CD4-positive, alpha-beta T cell treated with Interleukin-6 at 100 ng/mL for 8 hours (primary cell): ENCODE measurements at places on chromosomes 5 and 9.

DNA sequence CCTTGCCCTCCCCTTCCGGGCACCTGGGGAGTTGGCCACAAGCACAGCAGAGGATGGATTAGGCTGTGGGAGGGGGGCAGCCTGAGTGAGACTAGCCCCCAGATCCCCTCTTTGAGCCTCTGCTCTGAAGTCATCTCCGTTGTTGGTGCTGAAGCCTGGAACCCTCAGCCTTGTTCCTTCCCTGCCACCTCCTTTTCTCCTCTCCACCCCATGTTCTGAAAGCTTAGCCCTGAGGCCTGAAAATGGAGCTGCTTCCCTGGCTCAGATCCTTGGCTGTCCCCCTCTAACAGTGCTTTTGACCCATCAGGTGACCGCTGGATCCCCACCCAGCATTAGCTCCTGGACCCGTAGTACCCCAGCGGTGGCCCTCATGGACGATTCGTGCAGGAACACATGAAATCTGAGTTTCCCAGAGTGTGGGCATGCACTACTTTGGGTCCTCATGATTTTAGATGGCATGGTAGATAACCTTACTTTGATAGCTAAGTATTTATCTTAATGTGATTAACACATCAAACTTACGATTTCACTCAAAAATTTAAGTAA, 21.6 kb upstream of the ANGPTL2 start:
- DNase-seq = no peak

- no peak for DNase-seq
These were observed 181.3 kb downstream of the ESM1 start for GRCh38 chr5:54804086-54804485.

DNA sequence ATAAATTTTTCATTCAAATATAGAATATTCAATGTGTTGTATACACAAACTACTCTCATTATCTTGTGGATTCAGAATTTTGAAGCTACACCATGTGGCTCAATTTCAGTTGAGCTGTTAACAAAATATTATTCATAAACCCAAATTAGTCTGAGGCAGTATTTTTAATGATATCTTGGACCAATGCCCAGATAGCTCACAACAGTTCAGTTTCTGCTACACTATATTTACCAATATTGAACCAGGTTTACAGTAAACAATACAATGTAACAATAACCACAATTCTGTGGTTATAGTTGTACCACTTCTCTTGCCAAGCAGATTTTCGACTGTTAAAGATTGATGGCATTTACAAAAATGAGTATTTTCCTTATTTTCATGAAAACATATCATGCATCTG, 99.9 kb downstream of the SSBP2 start:
- DNase-seq = no peak

DNA sequence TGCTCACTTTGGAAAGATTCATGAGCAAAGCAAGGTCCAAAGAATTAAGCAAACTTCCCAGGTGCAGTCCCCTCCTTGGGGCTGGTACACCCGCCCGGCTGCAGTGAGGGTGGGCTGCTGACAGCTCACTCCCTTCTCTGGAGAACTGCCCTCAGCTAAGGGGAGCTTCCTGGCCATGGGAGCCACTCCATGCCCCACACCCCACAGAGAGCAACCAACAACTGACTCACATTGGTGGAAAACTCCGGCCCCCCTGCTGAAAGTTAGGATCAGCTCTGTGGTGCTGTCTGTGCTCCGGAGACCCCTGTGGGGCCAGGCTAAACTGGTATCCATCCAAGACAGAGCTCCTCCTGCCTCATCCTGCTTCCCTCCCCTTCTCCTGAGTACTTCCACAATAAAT, 223.0 kb downstream of the GABBR2 start:
- DNase-seq = no peak

DNA sequence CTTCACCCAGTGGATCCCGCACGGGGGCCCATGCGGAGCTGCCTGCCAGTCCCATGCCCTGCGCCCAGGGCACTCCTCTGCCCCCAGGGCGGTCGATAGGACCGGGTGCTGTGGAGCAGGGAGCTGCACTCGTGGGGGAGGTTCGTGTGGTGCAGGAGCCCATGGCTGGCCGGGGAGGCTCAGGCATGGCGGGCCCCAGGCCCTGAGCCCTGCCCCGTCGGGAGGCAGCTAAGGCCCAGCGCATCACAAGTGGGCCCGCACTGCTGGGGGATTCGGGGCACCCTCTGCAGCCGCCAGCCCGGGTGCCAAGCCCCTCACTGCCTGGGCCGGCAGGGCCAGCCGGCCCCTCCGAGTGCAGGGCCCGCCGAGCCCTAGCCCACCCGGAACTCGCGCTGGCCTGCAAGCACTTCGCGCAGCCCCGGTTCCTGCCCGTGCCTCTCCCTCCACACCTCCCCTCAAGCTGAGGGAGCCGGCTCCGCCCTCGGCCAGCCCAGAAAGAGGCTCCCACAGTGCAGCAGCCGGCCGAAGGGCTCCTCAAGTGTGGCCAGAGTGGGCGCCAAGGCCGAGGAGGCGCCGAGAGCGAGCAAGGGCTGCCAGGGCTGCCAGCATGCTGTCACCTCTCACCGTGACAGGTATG, 221.1 kb upstream of the RORB start:
- no peak for DNase-seq

DNA sequence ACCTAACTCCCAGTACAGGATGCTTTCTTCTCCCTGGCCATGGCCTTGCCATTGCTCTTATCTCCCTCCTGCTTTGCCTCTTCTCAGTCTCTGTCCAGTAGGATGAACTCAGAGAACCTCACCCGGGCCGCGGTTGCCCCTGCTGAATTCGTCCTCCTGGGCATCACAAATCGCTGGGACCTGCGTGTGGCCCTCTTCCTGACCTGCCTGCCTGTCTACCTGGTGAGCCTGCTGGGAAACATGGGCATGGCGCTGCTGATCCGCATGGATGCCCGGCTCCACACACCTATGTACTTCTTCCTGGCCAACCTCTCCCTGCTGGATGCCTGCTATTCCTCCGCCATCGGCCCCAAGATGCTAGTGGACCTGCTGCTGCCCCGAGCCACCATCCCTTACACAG, at the start of gene OR5C1:
Gene OR5C1, plus strand, starts transcription at position 103 of the 400 bp plus-strand sequence. Its CDS starts 0 bp downstream, at position 103.
- DNase-seq = no peak

DNA sequence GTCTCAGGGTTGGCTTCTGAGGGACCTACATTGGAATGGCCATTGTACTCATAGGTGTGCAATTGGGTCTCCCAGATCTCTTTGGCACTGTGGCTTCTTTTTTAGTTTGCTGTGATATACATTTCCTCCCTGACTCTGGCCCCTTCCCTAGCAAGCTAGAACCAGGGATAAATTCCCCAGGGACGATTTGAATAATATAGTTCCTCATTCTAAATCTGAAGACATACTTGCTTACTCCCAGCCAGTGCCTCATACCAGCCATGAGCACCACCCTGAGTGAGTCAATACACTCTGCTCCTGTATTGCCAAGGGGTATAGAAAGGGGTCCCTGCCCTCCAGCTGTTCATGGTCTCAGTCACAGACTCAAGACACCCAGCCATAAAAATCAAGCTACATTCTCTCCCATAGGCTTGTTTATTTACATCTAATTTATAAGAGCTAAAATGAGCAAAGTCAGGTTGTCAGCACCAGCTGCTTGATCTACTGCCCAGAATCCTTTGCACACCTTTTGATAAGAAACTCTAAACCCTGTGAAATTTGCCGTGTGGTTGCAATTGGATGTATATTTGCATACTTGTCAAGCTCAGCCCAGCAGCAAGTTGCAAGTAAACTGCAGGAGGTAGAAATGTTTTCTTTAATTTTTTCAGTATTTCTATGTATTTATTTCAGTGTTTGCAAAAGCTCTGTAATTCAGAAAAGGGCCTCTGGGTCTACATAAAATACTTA, 219.9 kb upstream of the IRX1 start:
- DNase-seq = no peak

- DNase-seq = no peak
These were observed 44.7 kb upstream of the GABRP start for GRCh38 chr5:170738840-170739239.

DNA sequence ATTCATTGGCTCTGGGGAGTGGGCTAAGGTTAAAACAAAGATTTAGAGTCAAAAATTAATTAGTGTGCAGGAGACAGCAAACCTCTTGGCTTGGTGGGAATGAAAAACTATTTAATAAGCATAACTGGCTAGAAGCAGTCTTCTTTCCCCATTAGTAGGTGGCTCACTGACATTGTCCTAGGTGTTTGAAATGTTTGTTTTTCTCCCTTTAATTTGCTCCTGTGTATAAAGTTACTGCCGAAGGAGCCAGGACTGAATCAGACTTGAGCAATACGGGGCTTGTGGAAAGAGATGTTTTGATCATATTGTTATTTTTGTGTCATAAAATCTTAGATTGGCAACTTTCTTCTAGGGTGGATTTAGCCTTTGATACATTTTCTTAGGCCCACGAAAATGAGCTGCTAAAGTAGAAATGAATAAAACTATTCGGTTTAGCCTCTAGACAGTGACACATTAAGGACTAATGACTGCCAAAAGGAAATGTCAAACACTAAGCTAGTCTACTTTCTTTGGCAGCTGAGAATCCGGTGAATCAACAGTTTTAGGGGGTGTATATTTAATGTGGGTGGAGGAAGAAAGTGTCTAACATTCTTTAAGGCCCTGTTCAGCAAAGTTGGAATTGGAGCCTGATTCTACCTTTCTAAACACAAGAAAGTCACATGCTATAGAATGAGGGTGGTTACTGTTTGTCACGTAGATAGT, 30.2 kb downstream of the LRRTM2 start:
- no peak for DNase-seq

DNA sequence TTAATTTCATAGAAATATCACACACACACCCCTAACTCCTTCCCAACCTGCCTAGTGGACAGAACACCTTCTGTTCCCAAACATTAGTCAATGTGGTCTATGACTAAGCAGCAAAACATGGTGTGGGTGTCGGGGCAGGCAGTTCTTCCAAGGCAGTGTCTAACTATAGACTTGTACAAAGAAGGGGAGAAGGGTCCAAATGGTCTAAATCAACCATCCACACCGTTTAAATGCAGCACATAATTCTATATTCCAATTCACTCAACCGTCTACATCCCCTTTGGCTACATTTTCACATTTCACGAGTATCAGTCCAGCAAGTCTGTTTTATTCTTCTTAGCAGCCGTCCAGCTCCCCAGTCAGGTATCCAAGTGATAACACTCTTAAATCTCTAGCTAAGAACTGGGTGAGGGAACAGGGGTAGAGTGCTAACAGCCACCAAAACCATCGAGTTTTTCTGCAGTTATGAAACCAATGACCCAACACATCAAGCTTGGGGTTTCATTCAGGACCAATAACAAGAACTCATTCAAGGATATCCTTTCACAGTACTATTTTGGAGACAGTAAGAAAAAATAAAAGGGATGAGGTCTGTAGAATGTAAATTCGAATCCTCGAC, 3.3 kb downstream of the ZNF608 start:
- DNase-seq = no peak

GRCh38 chr9:70418822-70419555, 4.5 kb upstream of the KLF9 start:
- DNase-seq = peak; percentile 66

DNA sequence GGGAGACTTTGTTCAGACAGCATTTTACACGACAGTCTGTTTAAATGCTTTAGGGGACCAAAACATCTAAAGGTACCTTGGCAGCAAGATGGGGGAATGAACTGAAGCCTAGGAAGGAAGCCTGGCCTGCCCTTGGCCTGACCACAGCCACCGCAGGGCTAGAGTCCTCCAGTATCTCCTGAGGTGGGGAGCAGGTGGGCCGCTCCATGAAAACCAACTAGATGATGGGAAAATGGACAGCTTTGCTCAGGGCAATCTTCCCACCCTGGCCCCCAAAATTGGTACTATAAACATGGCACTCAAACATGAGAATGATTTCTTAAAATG, 153.3 kb downstream of the AUH start:
- no peak for DNase-seq

- DNase-seq = peak; percentile 59
These were observed 57.7 kb downstream of the DUSP1 start for GRCh38 chr5:172713113-172713808.

DNA sequence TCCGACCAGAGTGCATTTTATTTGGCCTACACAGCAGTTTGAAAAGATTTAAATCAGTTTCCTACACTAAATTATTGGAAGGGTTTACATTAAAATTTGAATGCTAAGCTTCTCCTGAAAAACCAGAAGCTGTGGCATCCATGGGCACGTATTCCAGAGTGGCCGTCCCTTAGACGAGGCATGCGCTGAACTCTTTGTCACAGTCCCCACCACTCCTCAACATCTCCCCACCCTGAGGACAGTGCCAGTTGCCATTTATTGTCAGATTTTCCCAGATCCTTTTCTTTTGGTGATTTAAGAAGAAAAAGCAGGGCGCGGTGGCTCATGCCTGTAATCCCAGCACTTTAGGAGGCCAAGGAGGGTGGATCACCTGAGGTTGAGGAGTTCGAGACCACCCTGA, 39.9 kb upstream of the UNC5A start:
- no peak for DNase-seq
